ENCODE measurements at places on chromosomes 3 and 15.

DNA sequence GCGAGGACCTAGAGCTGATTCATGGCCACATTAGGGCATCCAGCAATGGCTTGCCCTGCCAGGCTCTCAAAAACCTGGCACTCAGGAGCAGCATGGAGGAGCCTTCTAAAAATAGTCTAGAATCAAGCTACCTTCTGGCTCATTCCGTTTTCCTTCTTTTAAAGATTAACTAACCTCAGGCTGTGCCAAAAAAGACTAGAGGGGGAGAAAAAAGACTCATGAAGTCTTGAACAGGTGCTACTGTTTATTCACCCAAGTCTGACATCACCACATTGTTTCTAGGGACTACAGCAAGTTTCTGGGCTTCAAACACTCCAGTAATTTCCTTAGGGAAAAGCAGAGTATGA lies 125.8 kb downstream of the TNIK start:
- DNase-seq = no peak

DNA sequence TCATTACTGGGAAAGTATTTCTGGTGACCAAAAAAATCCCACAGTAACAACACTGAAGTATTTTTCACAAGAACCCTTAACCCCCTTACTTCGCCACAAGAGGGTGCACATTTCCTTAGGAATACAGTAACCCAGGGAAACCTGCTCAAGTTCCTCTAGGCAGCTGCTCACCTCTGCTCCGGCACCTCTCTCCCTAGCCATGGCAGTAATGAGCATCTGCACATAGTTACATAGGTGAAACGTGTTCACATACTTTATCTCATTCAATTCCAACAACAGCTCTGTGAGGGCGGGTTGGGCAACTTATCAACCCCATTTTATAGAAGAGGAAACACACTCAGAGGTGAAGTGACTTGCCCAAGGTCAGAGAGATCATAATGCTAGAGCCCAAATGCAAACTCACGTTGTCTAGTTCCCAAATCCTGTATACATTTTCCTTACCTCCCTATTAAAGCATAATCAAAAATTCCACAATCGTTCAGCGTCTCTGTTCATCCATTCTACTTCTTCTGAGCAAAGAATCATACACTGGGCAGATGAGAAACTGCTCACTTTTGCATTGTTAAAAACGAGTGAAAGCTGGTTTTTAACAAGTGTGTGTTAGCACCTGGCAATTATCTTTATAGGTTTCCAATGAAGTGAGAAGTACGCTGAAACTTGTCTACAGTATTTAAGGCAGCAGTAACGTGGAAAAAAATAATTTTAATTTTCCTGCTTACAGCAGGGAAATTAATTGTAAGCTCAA lies 90.7 kb downstream of the IGF2BP2 start:
- DNase-seq = no peak

GRCh38 chr15:42734076-42734672 lies 2.8 kb downstream of the CDAN1 start:
- DNase-seq = no peak

GRCh38 chr3:122977746-122978466 lies 49.7 kb downstream of the SEMA5B start:
- no peak for DNase-seq

DNA sequence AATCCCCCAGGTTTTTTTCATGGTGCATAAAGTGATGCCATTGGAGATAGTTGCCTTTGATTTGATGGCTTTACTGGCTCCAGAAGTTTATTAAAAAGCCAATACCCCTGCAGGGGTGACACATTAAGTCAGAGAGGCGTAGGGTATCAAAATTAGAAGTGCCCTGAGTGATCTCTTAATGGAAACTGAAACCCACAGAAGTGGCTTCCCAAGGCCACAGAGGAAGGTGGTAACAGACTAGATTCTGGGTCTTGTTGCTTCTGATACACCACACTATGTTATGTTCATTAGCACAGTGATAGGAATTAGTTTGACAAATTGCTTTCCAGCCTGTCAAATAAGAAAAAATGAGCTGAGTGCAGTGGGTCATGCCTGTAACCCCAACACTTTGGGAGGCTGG lies 112.3 kb downstream of the IQCH start:
- no peak for DNase-seq

DNA sequence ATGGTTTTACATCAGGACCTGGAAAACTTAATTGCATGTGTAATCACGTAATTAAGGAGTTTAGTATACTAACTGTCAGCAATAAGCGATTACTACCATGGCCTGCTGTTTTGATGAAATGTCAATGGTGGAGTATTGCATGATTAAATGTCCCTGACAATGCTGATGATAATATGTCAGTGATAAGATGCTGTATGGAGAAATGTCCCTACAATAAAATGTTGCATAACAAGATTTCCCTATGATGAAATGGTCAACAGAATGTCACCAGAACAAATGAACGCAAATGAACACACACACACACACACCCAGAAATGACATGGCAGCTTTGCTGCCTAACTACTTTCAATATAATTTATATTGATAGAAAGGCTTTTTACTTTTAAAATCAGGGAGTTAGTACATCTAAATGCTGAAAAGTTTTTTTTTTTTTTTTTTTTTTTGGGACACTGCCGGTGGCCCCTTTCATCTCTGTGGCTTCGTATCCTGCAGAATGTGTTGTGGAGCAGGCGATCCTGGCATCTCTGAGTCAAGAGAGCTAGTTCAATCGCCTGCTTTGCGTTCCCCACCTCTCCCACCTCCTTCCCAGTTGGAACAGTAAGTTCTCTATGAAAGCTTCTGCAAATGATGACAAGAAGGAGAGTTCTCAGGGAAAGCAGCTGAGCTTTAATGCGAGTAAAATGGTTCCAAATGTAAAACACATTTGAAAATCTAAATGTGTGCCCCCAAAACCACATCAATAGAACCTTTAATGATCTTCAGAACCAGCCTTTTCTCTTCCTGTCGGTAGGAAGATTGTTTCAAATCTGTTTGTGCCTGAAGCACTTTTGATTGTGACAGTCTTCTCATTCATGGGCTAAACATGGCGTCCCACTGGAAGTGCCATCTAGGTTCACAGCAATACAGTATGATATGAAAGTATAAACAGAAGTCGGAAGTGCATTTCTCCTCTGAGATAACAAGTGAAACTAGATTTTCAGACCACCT lies 170.1 kb upstream of the GBE1 start:
- no peak for DNase-seq

GRCh38 chr3:50268703-50269451 lies at the start of gene SEMA3B:
SEMA3B (plus strand) TSS chr3:50269147; CDS start chr3:50269241, 94 bp downstream.
- no peak for DNase-seq

DNA sequence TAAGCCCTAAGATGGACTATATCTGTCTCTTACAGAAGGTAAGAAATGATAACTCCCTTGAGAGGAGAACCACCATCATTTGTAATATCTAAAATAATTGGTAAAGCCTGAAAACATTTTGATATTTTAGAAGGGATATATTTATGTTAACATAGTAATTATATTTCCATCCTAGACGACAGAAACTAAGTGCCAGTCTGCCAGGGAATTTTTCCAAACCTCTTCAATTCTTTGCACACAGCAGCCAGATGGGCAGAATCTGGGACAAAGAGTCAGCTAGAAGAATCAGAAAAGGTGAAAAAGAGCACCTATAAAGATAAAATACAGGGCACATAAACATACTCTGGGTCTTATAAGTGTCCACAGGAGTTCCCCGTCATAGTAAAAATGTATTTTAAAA lies 70.0 kb upstream of the CBLB start:
- no peak for DNase-seq

All from stimulated activated CD8-positive, alpha-beta memory T cell treated with anti-CD3 and anti-CD28 coated beads, Interleukin-12 subunit alpha, Interleukin-12 subunit beta, amount 100 ng/mL, for 1 hour (primary cell).